Cardiac ventricle fibroblast (primary cell): ENCODE measurements at places on chromosomes 2 and 18. TPM values are rescaled to one million over a fixed set of nuclear protein-coding genes. Genes with fewer than 3 reads are reported as not detected.

Gene SIX3
- total RNA-seq: not detected in 2 replicates

Gene CNDP1
- total RNA-seq: not detected in 2 replicates

Gene DPP10
- total RNA-seq: not detected in 2 replicates

Gene HNMT
- total RNA-seq: 50.9 and 58.9 TPM in 2 replicates

Gene TCF23
- 0.10 and 0.44 TPM in 2 replicates for total RNA-seq

Gene GPBAR1
- 0.50 and 2.1 TPM in 2 replicates for total RNA-seq

Gene PLA2R1
- total RNA-seq: 17.7 and 20.8 TPM in 2 replicates

Gene GCKR
- total RNA-seq: 0.34 and 0.44 TPM in 2 replicates

Gene CTDP1
- 15.4 and 18.1 TPM in 2 replicates for total RNA-seq

Gene SOX11
- not detected in 2 replicates for total RNA-seq

Gene MROH2A
- total RNA-seq: not detected in 2 replicates

Gene IL36G
- total RNA-seq: not detected in 2 replicates

Gene RAD51AP2
- not detected in 2 replicates for total RNA-seq

Gene NDC80
- total RNA-seq: 1.6 and 2.7 TPM in 2 replicates

Gene ATRAID
- 157 and 193 TPM in 2 replicates for total RNA-seq
